Activated T-helper 17 cell treated with anti-CD3 and anti-CD28 coated beads, Interleukin-2, amount 50 U/mL, for 72 hours (primary cell): ENCODE measurements at places on chromosomes 2 and 18.

GRCh38 chr2:230814616-230815015, 50.1 kb upstream of the ITM2C start:
- no peak for ATAC-seq

DNA sequence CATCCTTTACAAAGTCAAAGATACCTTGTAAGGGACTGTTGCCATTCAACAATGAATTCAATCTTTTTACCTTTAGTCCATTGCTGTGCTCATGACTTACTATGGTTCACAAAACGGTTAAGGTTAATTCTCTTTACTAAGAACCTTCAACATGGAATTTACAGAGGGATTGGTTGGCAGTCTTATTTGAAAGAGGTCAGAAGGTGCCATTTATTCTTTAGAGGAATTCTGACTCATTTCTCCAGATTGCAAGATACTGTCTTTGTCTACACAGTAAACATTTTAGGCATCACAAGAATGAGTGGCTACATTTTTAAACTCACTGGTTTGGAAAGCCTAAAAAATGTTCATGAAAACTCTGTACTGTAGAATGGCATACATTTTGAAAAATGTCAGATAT, 17.4 kb downstream of the KCNH7 start:
- ATAC-seq = no peak

- ATAC-seq = no peak
Measured at GRCh38 chr2:190863946-190864345, 16.7 kb upstream of the GLS start.

- no peak for ATAC-seq
Measured at GRCh38 chr2:92072461-92073035, 2798.7 kb upstream of the TEKT4 start.

GRCh38 chr18:66211749-66212148, 392.1 kb downstream of the CDH19 start:
- no peak for ATAC-seq

DNA sequence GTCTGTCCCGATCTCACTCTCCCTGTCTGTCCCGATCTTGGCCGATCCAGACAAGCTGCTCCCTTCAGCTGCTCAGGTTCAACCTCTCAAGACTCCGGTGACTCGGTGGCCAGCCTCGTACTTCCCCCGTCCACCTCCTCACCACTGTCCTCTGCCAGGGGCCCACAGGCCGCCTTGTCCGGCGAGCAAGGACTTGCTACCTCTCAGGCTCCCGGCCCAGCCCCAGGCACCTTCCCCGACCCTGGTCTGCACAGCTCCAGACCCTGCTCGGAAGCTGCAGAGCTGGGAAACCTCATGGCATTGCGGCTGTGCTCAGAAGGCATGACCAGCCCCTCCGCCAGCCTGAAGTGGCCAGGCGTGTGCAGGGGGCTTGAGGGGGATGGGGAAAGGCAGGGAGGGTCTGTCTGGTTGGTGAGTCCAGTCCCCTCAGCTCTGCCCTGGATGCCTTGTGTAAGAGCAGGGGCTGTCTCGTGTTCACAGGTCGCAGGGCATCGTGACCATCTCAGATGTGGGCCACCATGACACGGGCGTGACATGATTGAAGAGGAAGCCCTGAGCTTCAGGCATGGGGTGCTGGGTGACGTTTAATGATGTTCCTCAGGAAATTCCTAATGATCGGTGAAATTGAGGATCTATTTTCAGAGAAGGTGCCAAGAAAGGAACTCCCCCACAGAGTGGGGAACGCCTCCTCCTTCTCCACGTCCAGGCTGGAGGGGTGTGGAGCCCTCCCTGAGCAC, 121.2 kb upstream of the CTDP1 start:
- ATAC-seq = no peak

DNA sequence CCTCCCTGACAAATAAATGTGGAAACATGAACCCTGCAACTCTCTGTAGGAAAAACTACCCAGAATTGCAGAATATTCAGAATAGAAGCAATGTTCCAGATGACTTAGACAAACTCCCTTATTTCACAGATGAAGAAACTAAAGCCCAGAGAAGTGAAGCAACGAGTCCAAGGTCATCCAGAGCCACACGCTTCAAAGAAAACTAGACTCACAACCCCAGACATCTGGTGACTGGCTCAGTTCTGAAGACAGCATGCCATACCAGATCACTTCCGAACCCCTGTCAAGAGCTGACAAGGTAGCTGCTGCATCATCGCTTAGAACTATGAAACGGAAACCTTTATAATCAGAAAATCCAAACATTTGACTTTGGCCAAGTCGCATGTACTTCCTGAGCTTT, 101.3 kb downstream of the PID1 start:
- ATAC-seq = no peak

GRCh38 chr2:119419065-119419464, 12.6 kb upstream of the TMEM37 start:
- no peak for ATAC-seq

DNA sequence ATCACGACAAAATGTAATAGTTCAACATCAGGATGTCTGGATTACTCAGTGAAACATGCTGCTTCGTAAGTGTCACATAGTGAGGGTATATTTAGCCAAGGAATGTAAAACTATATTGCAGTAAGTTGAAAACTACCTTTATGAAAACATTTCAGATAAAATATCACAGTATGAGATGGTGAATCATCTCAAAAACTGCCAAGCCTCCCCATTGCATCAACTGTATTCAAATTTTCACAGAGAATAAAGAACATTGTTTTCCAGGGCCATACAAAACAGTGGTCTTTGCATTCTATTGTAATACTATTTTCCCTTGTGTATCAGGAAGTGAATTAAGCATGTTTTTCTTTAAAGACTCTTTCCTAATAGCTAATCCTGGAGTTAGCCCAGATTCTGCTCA, 47.6 kb upstream of the MSTN start:
- no peak for ATAC-seq

DNA sequence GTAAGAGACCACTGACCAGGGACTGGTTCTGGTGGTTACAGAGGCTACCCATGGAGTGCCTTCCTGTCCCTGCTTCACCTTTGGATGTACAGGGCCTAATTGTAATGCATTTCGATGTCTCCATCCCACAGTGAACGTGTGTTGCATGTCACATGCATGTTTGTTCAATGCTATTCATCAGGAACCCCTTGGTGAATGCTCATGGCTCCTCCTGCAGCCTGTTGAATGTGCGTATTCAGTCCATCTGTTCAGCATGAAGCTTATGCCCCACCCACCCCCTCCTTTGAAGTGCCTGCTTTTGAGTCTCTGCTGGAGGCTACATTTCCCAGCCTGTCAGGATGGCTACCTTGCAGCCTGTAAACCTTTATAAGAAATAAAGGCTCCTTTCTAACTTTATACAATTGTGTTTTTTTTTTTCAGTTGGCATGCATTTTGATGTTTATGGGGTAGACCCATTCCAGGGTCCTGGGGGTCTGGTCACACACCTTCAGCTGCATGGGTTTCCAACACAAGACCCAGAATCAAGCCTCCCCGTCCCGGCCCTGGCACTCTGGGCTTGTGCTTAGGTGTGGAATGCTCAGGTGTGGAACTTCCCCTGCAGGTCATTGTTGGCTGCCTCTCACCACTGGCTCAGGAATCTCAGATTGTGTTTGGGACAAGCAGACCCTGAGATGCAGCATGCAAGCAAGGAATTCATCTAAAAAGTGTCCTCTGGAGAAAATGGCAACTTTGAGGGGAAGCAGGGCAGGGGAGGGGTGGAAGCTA, 238.8 kb upstream of the HDAC4 start:
- no peak for ATAC-seq

DNA sequence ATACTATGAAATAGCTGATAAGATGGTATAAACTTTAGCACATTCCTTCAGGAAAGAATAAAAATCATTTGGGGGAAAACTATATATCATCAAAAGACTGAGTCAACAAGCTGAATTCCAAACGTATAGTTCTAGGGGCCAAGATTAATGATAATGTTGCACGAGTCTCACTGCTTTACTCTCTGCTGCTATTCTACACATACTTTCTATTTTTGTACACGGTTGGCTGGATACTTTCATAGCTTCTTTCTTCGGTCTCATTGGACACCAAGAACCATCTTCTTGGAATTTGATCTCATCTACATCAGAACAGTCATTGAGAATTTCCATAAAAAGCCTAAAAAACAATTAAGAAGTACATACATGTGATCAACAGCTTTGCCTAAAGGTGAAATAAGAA, 72.7 kb upstream of the ST8SIA5 start:
- no peak for ATAC-seq

DNA sequence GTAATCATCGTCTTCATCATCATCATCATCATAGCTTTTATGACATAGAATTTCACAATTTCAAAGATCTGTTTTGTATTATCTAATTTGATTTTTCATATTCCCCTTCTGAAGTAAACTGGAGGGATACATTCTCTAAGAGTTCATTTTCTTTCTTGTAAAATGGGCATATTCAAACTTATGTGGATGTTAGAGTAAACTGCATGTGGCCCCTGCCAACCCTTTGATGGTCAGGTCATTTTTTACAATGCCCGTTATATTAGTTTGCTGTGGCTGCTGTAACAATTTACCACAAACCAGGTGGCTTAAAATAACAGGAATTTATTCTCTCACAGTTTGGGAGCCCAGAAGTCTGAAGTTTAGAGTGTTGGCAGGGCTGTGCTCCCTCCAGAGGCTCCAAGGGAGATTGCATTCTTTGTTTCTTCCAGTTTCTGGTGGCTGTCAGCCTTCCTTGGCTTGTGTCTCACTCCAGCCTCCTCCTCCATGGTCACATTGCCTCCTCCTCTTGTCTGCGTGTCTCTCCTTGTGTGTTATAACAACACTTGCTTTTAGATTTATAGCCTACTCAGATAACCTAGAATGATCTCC, 127.5 kb upstream of the MMADHC start:
- no peak for ATAC-seq

GRCh38 chr18:58148954-58149471, 105.0 kb downstream of the NEDD4L start:
- no peak for ATAC-seq

GRCh38 chr2:219209236-219210195, 2.9 kb downstream of the ZFAND2B start:
- ATAC-seq = no peak

DNA sequence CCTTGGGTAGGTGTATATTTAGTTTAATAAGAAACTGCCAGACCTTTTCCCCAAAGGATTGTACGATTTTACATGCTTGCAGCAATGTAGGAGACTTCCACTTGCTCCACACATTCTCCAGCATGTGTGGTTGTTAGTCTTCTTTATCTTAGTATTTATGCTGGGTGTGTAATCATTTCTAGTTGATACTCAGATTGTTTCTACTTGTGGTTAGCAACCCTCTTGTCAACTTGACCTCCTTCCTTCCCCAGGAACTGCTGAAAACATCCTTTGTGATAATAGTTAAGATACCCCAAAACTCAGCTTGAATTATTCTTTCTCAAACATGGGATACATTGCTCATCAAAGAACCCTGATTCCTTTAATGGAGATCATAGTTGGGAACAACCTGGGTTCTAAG, 37.2 kb upstream of the CYBRD1 start:
- no peak for ATAC-seq

GRCh38 chr2:84629550-84629949, 113.3 kb downstream of the DNAH6 start:
- no peak for ATAC-seq

DNA sequence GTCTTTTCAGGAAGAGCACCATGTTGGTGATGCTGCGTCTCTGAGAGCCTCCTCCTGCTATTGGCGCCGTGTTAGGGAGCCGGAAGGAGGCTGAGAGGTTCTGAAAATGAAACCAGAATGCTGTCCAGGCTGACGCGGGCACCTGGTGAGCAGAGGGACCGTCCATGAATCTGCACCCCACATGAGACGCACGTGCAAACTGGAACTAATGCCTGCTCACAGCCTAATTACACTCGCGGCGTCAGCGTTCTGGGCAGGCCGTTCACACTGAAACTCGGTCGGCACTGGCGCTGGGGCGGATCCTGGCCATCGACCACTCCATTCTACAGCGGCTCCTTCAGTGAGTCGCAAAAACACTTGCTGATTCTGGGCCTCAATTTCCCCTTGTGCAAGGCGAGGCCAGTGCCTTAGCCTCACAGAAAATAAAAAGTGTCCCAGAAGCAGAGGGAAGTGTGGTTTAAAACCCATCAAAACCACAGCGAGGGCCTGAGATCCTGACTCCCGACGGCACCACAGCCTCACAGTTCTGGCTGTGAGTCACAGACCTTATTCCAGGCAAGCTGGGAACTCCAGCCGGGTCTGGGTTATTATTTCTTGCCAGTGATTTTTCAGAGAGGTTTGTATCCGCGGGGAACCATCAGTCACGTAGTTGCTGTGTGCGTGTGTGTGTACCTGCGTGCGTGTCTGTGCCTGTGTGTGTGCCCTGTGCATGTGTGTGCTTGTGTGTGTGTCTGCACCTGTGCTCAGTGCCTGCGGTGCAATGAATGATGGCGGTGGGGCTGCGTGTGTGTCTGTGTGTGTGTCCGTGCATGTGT, 49.1 kb upstream of the CTDP1 start:
- ATAC-seq = no peak

GRCh38 chr2:145116834-145117725, 597.2 kb upstream of the ZEB2 start:
- no peak for ATAC-seq

DNA sequence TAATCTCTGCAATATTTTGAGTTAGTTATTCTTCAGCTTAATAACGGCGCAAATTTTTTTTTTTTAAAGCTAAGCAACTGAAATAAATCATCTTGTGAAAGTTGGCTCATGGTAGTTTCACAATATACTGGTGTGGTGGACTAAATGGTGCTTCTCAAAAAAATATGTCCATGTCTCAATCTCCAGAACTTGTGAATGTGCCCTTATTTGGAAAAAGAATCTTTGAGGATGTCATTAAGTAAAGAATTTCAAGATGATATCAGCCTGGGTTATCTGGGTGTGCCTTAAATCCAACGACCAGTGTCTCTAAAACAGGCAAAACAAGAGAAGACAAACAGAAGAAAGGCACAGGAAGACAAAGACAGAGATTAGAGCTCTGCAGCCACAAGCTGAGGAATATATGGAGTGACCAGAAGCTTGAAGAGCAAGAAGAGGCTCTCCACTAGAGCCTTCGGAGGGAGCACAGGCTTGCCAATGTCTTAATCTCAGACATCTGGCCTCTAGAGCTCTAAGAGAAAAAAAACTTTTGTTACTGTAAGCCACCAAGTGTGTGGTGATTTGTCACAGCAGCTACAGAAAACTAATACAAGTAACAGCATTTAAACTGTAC, 71.4 kb downstream of the HNMT start:
- ATAC-seq = no peak

DNA sequence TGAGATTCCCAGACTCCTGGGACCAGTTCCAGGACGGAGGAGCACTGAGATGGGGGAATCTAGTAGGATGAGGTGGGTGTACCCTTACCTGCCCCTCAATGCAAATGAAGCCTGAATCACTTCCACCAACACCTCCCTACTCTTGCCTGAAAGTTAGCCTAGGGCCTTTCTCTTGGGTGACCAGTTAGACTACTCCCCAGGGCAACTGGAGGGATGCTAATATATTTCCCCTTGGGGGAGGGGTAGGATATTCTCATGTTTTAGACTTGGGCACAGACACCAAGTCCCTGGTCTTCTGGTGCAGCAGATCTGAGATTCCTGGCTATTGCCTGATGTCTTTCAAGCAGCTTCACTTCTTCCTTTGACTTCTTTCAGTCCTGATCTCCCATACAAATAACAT, 334.5 kb downstream of the ALK start:
- no peak for ATAC-seq
